ENCODE measurements at places on chromosomes 13 and 19.

DNA sequence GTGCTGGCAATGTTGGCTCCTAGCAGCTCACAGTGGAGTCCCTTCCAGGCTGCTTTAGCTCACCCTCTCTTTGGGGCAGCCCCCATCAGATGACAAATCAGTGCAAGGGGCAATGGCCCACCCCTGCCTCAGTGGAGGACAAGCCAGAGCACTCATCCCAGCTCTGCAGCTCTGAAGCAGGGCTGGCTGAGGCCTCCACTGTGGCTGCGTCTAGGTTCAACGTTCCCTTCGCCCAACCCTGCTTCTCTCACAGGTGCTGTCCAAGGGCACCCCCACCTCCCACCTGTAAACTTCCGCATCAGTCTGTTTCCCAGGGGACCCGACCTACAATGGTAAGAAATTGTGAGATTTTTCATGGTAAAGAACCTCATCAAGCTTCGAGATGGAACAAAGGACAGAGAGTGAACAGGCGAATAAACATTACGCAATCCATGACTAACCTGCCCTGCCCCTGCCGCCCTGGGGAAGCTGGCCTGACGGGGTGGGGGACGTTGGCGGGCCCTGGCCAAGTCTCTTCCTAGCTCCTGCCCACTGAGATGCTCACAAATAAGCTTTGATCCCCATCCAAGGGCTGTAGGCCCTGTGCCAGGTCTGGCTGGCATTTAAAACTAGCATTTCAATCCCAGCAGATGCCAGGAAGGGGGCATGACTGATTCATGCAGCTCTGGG lies 40.5 kb downstream of the DZIP1 start:
- no peak for DNase-seq

DNA sequence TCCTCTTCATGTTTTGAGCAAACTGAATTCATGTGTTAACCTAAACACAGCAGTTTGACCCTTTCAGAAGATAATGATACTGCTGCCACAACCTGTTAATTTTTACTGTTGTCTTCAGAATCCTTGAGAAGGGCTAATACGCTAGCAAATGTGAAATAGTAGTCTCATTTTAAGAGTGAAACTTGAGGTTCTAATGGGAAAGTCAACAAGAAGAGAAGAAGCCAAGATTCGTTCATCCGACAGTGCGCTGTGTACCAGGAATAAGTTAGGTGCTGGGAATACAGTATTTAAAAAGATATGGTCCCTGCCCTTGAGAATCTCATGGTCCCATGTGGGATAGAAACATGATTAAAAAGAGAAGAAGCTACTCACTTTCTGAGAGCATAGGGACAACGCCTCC lies 134.4 kb downstream of the KL start:
- DNase-seq: no peak

GRCh38 chr13:45482571-45483173 lies 17.9 kb downstream of the COG3 start:
- DNase-seq: no peak

GRCh38 chr13:98535501-98536354 lies 41.2 kb downstream of the STK24 start:
- DNase-seq: no peak

GRCh38 chr19:51094696-51095279 lies 12.1 kb upstream of the KLK14 start:
- DNase-seq: no peak

GRCh38 chr13:110463871-110464510 lies 97.5 kb downstream of the RAB20 start:
- no peak for DNase-seq

- no peak for DNase-seq
Measured at GRCh38 chr13:37944869-37945442, 75.4 kb upstream of the TRPC4 start.

DNA sequence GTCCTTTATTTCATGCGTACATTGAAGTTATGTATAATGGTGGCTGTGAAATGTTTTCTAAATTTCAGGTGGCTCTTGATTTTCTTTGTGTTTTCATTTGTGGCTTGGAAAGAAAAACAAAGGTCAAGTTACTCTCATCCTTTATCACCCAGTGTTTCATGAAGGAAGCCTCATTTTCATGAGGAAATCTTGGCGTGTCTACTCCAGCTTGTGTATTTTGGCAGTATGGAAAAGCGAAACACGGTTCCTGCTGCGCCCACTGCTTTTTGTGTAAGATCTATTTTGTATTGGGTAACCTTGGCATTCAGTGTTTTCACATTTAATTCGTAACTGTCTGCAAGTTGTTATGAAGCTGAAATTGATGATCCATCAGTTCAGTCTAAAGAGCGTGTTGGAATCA lies 147.0 kb upstream of the RNF113B start:
- DNase-seq: no peak

GRCh38 chr13:33072282-33072681 lies 56.1 kb downstream of the KL start:
- no peak for DNase-seq

DNA sequence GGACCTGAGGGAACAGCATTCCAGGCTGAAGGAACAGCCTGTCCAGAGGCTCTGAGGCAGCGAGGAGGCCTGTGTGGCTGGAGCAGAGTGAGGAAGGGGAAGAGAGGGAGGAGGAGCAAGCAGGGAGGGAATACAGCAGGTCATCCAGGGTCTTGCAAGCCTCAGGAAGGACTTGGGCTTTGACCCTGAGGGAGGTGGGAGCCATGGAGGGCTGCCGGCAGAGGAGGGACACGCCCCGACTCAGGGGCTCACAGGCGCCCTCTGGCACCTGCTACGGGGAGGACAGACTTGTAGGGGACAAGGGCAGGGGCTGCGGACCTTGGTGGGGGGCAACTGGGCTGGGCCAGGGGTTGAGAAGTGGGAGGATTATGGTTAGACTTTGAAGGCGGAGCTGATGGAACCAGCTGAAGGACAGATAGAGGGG lies 4.7 kb downstream of the TINCR start:
- no peak for DNase-seq

All from activated gamma-delta T cell (primary cell).